ENCODE measurements at places on chromosomes 16 and 17.
A peak's percentile ranks its signal among the peaks of the same experiment; 100 is the strongest.

DNA sequence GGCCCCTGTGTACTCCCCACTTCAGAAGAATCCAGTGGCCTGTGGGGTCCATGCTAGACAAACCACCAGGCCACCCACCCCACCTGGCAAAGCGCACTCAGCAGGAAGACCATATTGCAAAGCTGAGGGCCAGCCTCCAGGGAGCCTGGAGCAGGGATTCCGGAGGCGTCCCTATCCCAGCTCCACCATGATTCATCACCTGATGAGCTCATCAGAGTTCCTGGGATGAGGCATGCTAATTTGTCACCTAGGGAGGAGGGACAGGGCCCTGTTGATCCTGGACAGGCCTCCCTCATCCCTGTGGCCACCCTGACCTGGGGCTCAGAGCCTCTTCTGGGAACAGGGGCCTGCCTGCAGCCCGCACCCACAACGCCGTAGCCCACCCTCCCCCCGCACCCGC lies 131.6 kb upstream of the PLCG2 start:
- no peak for DNase-seq

DNA sequence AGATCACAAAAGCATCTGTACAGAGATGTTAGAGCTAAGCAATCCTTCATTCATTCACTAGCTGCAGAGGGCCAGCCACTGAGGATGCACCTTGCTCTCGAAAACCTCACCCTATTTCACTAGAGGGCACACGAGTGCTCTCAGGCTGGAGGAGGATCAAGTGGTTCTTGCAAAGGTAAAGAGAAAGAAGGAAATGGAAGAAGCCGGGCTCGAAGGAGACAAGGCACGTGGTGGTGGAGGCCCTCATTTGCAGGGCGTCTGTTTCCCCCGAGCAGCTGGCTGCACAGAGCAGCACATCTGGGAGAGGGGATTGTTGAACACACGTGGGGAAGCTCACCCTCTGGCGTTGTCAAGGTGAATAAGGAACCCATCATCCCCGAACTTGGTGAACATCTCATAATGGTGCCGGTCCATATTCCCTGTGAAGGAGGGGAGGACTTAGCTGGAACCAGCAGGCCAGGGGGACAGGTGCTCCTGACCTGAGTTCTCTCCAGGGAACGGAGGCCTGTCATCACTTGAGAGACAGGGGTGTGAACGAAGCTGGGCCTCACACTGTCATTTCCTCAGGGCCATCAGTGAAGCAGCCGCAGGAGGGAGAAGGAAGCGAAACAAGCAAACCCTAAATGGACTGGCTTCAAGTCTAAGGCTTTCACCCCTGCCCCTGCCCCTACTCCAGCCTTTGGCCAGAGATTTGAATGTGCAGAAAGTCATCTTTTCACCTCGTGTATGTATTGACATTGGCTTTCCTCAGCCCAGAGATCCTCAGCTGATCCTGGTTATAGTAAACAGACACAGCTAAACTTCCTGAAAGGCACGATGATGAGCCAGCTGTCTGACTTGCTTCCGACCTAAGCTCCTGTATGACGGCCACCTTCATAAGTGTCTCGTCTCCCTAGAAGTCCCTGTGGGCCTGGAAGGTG lies 27.6 kb downstream of the PRKAR1A start:
- DNase-seq: no peak

DNA sequence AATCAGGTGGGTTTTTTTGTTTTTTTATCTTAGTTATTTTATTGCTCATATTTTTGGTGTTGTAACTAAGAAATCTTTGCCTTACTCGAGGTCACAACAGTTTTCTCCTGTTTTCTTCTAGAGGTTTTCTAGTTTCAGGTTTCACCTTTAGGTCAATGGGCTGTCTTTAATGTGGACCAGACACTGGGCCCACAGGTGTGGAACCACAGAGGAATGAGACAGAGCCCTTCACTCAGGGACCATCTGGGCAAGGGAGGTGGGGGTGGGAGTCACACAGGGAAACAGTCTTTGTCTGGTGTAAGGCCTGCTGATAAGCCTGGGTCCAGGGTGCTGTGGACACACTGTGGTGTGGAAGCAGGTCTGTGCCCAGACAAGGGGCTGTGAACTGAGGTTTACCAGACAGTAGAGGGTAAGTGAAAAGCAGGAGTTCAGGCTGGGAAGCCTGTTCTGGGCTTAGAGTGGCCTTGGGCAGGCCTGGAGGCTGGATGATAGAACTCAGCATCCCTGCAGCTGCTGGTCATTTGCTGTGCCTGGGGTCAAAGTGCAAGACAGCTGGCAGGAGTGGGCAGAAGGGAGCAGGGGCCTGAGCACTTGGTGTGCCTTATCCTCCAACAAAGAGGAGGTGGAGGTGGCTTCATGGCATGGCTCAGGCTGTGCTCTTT lies 75.6 kb downstream of the SPECC1 start:
- DNase-seq: no peak

- no peak for DNase-seq
Measured at GRCh38 chr17:68197091-68197996, 50.5 kb upstream of the AMZ2 start.

GRCh38 chr17:31394544-31394943 lies 3.1 kb downstream of the RAB11FIP4 start:
- DNase-seq: peak; percentile 18

GRCh38 chr16:19888834-19889233 lies 4.2 kb upstream of the GPRC5B start:
- DNase-seq: no peak

GRCh38 chr17:44024853-44025252 lies 10.1 kb upstream of the TMEM101 start:
- no peak for DNase-seq

- DNase-seq: no peak
Measured at GRCh38 chr17:82239401-82239925, 10.6 kb downstream of the SLC16A3 start.

DNA sequence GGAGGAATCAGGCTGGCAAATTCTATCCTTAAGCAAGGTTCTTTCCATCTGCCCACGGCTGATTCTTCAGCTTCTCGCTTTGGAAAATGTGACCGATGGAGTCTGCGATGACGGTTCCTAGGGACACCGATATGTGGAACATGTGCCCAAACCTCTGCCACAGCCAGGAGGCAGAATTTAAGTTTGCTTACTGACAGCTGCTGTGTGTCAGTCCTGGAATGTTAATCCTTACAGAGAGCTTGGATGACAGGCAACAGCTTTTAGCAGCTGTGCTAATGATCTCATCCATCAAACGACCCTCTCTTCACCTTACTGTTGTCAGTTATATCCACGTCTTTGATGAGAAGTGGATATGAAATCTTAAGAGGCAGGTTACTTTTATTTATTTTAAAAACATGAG lies 11.4 kb upstream of the MYH13 start:
- no peak for DNase-seq

DNA sequence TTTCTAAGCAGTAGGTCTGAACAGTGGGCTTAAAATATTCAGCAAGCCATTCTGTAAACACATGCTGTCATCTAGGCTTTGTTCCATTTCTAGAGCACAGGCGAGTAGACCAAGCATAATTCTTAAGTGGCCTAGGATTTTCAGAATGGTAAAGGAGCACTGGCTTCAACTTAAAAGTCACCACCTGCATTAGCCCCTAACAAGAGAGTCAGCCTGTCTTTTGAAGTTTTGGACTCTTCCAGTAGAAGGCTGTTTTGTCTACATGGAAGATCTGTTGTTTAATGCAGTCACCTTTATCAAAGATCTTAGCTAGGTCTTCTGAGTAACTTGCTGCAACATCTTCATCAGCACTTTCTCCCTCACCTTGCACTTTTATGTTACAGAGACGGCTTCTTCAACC lies 36.6 kb downstream of the TTC19 start:
- DNase-seq: no peak

DNA sequence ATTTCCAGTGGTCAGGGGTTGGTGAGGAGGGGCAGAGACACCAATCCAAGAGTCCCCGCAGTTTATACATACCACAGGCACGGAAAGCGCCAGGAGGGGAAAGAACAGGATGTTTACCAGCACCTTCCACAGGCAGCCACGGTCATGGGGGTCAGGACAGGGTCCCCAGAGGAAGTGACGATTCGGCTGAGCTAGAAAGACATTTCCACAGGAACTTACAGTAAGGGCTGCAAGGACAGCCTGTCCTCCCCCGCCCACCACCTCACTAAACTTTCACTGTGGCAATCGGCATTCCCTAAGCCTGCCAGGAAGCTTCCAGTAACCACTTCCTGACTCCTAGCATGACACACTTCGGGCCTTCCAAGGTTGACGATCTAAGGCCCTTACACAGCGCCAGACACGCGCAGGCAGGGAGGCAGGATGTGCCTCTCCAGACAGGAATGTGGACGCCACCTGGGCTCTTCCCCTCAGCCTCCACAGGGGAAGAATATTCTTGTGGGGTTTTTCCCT lies 1.2 kb upstream of the MT2A start:
- DNase-seq: no peak

- no peak for DNase-seq
Measured at GRCh38 chr16:31292704-31293103, 32.9 kb downstream of the ITGAM start.

DNA sequence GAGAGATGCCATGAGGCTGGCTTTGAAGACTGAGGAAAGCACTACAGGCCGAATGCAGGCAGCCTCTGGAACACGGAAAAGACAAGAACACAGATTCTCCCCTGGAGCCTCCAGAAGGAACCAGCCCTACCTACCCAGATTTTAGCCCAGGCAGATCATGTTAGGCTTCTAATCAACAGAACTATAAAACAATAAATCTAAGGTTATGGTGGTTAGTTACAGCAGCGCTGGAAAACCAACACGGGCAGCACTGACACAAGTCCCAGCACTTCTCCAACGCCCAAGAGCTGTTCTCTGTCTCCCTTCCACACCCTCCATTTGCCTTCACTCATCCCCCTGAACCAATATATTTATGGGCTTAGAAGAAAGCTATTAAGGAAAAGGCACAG lies 7.5 kb downstream of the ANKRD11 start:
- no peak for DNase-seq

GRCh38 chr17:74994440-74994839 lies 7.0 kb downstream of the CDR2L start:
- DNase-seq: no peak

GRCh38 chr16:84712801-84713775 lies 13.3 kb downstream of the USP10 start:
- DNase-seq: no peak

- no peak for DNase-seq
Measured at GRCh38 chr16:54175552-54176375, 110.8 kb downstream of the IRX3 start.

- DNase-seq: no peak
Measured at GRCh38 chr17:45977976-45978626, 20.9 kb upstream of the STH start.

GRCh38 chr17:77696151-77696720 lies 262.3 kb upstream of the TNRC6C start:
- no peak for DNase-seq

DNA sequence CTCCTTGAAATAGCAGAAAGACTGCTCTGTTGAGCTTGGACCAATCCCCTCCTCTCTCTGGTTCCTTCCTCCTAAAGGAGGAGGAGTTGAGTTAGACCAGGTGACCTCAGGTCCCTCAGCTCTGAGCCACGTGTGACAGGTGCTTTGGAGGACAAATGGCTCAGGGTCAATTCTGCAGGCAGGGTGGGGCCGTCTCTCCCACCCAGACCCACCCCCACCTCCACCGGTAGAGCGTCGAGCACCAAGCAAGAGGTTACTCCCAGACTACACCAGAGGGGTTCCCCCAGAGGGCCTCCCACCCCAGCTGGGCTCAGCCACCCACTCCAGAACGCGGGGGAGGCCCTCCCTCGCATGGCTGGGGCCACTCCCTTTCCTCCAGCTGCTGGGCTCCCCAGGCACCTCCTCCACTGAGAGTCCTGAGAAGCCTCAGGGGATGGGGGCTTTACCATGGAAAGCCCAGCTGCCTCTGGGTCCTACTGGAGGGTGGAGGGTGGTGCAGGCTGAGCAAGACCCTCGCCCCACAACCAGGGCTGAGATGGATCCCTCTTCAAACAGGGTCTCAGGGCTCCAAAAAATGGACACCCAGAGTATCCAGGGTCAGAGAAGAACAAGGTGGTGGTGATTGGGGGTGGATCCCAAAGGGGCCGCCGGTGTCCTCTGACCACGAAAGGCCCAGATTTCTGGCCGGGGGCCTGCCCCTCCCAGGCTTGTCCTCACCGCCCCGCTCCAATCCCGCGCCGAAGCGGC lies 7.6 kb downstream of the MYO1C start:
- peak; percentile 48 for DNase-seq

GRCh38 chr16:67174706-67175231 lies 4.4 kb downstream of the NOL3 start:
- DNase-seq: no peak

GRCh38 chr16:73432850-73433730 lies 385.2 kb upstream of the ZFHX3 start:
- DNase-seq: no peak

DNA sequence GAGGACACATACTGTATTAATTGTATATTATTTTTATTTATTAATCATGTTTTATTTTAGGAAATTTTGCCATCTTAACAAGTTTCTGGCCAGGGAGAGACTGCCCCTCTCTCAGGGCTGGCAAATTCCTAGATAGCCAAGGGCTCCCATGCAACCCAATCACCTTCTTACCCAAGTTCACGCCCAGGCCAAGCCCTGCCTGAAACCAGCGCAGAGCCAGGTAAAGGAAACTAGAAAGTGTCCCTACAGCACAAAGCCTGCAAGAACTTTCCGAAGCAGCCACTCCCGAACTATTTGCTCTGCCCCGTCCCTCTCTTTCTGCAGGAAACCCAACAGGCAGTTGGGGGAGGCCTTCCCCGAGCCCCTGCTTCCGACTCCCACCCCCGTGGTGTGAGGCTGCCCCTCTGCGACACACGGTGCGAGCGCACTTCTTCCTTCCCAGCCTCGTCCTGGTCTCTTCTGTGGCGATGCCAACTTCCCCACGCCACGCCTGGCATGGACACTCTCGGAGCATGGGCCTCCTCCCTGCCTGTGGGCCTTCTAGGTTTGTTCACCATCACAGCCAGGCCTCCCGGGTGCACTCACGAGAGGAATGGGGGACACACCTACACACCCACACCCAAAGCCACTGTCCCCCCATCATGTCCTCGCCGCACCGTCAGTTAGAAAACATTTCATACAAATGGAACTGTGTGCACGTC lies 100.4 kb downstream of the ZNF778 start:
- no peak for DNase-seq

GRCh38 chr17:68972119-68972704 lies 17.0 kb upstream of the ABCA8 start:
- no peak for DNase-seq

GRCh38 chr17:82598256-82599119 lies 49.8 kb downstream of the WDR45B start:
- no peak for DNase-seq

- no peak for DNase-seq
Measured at GRCh38 chr17:2808367-2809335, 12.4 kb downstream of the RAP1GAP2 start.

DNA sequence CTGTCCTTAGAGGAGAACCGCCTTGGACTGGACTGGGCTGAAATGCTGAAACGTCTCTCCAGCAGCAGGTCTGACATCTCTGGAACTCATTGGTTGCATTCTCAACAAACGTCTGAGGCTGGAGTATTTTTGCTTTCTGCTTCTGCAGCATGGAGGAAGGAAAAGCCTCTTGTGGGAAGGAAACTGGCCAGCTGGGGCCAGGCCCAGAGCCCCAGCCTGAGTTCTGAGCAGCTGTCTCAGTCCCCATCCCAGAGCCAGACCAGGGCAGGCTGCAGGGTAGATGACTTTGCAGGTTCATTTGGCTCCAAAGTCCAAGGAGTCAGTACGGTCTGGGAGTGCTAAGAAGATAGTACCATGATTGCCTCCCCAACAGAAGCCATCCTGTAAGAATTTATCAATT lies 18.3 kb downstream of the TEKT3 start:
- DNase-seq: no peak

Data from T follicular helper cell (primary cell).